ENCODE measurements at places on chromosomes 13 and 19.

- no peak for DNase-seq
These were observed 2.5 kb upstream of the GRWD1 start for GRCh38 chr19:48443256-48443655.

DNA sequence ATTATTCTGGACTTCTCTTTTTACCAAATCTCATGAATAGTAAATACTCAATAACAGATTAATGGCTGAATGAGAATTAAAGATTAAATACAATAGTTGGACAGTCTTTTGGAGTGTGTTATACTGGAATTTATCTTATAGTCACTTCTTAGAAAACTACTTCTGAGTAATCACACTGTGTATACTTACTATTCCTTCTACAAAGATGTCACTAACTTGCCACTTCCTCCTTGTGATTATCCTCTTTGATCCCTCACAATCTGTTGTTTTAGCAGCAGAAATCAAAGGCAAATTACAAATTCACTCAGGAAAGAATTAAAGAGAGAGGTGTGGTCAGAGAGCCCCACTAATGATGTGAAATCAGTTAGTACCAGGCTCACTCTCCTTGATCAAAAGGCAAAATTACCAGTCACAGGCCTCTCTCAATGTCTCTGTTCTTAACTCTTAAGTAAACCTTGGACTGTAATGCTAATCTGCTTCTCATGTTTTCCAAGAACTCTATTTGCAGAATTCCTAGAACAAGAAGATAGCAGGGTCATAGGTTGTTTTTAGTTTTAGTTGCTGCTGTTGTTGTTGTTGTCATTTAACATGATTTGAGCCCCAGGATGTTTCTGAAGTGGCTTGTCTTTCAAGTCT lies 37.3 kb upstream of the FNDC3A start:
- DNase-seq, result no peak

DNA sequence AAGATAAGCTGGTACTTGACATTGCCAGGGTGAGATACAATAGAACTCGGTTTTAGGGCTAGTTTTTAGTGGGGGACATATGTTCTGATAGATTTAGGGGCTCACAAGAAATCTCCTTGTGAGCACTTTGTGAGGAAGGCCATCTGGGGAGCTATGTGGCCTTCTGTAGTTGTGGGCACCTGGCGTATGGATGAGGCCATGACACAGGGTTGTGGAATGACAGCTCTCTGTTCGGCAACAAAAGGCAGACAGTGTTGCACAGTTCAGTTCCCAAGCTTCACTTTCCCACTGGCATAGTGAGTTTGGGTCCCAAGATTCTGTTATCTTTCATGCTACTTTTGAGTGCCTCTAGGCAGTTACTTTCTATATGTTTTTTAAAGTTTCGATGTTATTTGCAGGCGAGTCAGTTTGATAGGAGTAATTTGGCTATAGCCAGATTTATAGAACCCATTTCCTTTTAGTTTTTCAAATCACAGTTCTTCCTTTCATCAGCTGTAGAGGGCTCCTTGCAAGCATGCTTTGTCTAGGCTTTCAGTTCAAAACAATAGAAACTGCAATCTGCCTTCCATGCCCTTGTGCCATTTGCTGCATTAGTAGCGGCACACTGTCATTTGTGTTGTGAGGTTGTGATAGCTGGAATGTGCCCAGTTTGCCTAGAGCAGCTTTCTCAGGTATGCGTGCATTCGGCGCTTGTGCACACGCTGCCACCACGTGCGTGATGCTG lies 70.6 kb upstream of the TEX29 start:
- no peak for DNase-seq

DNA sequence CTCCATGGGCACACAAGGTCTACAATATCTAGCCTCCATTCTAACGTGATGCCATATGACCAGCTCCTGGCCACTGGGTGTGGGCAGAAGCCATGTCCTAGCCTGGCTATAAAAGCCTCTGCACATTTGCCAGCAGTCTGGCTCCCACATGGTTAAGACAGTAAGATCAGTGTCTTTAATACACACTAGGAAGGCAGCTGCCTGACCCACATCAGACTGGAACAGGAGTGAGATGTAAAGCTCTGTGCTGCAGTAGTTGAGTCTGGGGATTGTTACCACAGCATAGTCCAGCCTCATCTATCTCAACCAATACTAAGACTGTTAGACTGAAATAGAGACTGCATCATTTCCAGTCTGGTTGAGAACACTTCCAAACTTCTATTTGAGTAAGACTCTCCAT lies 533.1 kb downstream of the IRS2 start:
- DNase-seq, result no peak

GRCh38 chr19:58409010-58409790 lies 751 bp downstream of the ZNF584 start:
- DNase-seq, result no peak

DNA sequence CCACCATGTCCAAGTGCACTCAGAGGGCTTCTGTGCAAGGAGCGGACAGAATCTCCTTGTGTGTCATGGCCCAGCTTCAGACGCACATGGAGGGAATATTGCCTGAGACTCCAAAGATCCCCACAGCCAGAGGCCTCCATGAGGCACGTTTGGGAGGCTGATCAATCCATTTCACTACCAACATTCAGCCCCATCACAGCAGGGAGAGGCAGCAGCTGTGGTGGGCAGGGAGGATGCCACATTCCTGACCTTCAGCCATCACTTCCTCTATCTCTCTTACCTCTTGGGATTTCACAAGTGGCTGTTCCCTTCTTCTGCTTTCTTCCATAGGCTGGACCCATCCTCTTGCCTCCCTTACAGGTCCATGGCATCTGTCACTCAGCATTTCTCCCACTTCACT lies 82.4 kb upstream of the MBNL2 start:
- no peak for DNase-seq

- no peak for DNase-seq
These were observed 73.8 kb downstream of the GADD45B start for GRCh38 chr19:2549701-2550191.

GRCh38 chr19:19651076-19651475 lies 7.6 kb upstream of the GMIP start:
- no peak for DNase-seq

GRCh38 chr13:23450340-23451046 lies 17.0 kb upstream of the SACS start:
- no peak for DNase-seq

Measured in stimulated activated CD4-positive, alpha-beta T cell treated with anti-CD3 and anti-CD28 coated beads, TNF-alpha, amount 100 ng/mL, for 1 hour (primary cell).